K562 (cell line): ENCODE measurements at places on chromosomes 16 and 17. TPM values are rescaled to one million over a fixed set of nuclear protein-coding genes. Genes with fewer than 3 reads are reported as not detected.

DNA sequence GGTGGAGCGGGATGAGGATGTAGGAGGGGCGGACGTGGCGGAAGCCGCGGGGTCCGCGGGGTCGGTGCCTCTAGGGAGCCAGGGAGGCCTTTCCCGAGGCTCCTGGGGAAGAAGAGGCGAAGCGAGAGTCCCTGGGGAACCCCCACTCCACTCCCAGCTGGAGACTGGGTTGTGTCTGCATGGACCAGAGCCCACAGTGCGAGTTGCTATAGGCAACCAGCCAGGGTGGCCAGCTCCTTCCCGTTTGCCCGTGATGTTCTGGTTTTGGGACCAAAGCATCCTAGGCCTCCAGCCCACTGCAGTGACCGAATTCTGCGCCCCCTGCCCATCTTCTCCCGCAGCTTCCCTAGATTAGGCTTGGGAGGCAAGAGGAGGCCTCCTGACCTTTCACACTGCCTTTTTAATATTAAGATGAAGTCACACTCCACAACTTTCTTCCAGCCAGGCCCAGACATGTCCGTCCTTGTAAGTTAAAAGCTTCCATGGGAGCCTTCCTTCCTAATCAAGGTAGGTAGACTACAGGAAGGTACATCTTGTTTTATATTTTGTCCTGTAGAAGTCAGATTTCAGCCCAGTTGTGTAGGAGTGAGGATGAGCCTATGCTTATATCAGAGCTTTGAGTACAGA lies 469 bp downstream of the AMZ2 start:
- no peak for DNase-seq

DNA sequence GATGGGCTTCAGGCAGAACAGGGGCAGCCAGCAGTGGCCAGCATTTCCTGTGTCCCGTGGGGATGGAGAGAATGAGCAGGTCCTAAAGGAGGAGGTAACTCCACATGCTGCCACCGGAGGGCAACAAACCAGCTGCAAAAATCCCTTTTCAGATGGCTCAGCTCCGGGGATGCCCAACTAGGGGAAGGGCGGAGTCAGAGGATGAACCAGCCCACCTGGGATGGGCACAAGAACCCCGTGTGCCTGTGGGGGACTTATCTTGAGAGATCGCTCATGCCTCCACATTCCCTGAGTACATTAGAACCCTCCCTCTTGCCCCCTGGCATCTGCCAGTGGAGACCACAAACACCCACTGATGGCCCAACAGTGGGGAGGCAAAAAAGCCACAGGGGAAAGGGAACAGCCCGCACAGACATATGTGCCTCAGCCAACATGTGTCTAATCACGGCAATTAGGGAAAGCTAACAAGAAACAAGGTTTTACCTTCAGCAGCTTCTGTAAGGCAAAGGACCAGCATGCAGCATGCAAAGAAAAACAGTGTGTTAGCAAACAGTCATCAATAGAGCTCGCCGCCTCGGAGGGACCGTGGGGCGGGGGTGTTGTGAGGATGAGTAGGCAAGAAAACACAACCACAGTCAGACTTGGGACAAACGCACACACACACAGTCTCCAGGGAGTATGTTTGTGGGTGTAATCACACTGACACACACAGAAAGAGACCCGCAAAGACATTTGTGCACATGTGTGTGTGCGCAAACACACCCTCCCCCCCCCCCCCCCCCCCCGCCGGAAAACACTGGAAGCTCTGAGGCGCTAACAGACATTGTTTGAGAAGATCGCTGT lies 64.0 kb downstream of the MYO18A start:
- DNase-seq = peak; percentile 76

DNA sequence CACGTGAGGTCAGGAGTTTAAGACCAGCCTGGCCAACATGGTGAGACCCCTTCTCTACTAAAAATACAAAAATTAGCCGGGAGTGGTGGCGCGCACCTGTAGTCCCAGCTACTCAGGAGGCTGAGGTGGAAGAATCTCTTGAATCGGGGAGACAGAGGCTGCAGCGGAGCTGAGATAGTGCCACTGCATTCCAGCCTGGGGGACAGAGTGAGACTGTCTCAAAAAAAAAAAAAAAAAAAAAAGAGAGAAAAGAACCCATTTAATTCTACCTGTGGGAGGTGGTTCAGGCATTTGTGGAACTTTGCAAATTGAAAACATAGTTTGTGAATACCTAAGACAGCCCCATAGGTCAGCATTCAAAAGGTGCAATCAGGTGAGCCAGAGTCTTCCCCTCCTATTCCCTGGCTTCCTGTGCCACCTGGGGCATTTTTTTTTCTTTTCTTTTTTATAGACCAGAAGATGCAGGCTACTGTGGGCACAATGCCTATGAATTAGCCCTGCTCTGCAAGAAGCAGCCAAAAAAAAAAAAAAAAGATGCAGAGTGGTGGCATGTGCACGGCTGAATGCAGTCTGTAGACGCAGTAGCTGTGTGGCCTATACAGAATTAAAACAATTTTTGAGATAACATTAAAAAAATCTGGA lies 9.1 kb upstream of the SOCS3 start:
- DNase-seq = no peak

DNA sequence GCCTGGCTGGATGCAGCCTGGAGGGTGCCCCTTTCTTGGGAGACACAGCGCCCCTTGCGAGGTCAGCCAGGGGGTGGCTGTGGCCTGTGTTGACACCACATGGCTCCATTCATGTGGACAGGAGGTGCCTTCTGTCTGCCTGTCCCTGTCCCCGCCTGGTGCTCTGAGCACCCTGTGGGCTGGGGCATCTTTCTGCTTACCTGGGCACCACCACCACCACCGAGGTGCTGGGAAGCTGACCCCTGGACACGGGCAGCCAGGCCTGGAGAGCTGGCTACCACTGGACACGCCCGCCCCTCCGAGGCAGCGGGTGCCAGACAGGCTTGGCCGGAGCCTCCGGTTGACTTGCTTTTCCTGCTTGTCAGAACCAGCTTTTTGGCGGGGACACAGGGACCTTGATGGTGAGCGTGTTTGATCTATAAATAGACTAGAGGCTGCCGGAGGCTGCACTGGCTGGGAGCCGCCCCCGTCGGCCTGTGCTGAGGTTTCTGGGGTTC lies 121.3 kb upstream of the GSE1 start:
- no peak for DNase-seq

GRCh38 chr17:73663614-73664013 lies 19.4 kb upstream of the SDK2 start:
- DNase-seq = no peak

DNA sequence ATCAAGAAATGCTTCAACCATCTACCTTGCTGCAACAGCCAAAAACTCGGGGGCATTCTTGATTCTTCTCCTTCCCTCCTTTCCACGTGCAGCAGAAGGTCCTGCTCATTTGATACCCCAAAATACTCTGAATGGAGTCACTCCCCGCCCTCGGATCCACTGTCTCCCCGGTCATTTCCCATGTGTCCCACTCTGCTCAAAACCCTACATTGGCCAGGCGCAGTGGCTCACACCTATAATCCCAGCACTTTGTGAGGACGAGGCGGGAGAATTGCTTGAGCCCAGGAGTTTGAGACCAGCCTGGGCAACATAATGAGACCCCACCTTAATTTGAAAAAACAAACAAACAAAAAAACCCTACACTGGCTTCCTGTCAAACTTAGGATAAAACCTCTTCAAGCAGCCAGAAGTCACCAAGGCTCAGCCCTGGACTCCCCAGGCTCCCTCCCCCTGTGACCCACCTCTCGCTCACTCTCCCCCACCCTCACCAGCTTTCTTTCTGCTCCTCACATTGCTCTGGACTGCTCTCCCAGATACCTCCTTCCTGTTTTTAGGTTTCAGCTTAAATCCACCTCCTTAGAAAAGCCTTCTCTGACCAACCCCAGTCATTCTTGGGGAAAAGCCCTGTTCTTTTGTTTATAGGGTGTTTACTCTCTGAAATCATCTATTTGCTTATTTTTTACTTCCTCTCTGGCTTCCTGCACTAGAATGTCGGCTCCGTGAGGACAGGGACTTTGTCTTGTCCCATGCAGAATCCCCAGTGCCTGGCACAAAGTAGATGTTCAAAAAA lies 2.8 kb downstream of the SLC13A2 start:
- no peak for DNase-seq

The TSPOAP1 gene
- total RNA-seq = 1.7 and 3.3 TPM in 2 replicates

The CACNG5 gene
- total RNA-seq = not detected in 2 replicates

The OTOP2 gene
- total RNA-seq = 0.18 and 0.27 TPM in 2 replicates

The ITGB4 gene
- 0.89 and 2.8 TPM in 2 replicates for total RNA-seq
